ENCODE measurements at places on chromosomes 1 and 21.

- peak; percentile 13 for DNase-seq
Measured at GRCh38 chr1:82704966-82705365, 904.2 kb downstream of the ADGRL2 start.

GRCh38 chr1:43531906-43532584, 1.4 kb downstream of the PTPRF start:
- DNase-seq = peak; percentile 3

DNA sequence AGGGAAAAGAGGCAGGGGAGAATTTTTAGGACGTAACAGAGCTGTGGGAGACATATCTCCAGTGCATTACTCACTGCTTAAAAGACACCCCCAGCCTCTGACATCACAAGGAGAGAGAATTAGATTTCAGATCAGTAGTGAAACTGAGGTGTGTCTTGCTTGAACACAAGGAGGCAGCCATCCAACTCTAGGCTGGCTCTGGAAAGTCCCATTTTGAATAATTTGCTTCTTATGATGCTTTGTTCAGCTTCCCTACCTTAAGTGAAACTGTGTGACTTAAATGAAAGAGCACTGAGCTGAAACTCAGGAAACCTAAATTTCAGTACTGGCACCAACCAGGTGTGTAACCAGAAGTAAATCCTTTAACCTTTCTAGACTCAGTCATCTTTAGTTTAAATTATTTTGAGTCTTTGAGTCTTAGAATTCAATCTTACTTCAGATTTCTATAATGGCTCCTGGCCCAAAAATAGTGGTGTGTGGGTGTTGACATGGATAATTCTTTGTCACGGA, 251.6 kb upstream of the SGIP1 start:
- peak; percentile 71 for DNase-seq

- no peak for DNase-seq
Measured at GRCh38 chr1:94621802-94622201, 80.2 kb upstream of the F3 start.

GRCh38 chr1:66213491-66213890, 320.5 kb upstream of the SGIP1 start:
- no peak for DNase-seq
